ENCODE measurements at places on chromosomes 13 and 19.
A peak's percentile ranks its signal among the peaks of the same experiment; 100 is the strongest.

GRCh38 chr13:109275139-109275745 is 511.1 kb downstream of the IRS2 start:
- no peak for DNase-seq

- DNase-seq, result no peak
Measured at GRCh38 chr13:53460796-53461195, 432.2 kb downstream of the OLFM4 start.

- DNase-seq, result no peak
Measured at GRCh38 chr13:63208826-63209225, 1793.2 kb upstream of the PCDH20 start.

- DNase-seq, result no peak
Measured at GRCh38 chr13:77038907-77039480, 12.0 kb upstream of the FBXL3 start.

- DNase-seq, result no peak
Measured at GRCh38 chr13:23243066-23243465, 62.3 kb downstream of the SGCG start.

DNA sequence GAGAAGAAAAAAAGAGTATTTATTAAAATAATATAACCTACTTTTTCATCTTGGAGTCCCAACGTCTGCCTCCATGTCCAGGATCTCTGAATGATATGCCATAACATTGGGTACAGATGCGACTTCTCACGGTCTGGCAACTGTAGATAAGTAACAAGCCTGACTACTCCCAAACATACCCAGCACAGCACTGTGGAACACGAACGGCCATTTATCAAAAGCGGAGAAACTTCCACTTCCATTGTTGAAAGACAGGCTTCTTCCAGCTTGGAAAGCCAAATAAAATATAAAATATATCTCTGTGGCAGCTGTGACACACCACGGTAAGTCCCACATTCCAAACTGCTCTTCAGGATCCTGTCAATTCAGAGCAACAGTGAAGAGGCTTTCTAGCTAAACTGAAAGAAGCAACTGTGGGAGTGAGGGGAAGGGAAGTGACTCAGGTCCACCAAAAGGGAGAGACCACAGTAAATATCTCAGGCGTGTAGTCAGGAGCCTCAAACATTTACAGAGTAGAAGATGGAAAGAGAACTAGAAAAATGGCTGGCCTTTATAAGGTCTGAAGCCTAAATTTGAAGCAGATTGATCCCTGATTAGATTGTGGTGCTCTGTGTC is 331.7 kb downstream of the LIG4 start:
- no peak for DNase-seq

- DNase-seq, result peak; percentile 93
Measured at GRCh38 chr13:30114571-30115256, 192.6 kb downstream of the KATNAL1 start.

DNA sequence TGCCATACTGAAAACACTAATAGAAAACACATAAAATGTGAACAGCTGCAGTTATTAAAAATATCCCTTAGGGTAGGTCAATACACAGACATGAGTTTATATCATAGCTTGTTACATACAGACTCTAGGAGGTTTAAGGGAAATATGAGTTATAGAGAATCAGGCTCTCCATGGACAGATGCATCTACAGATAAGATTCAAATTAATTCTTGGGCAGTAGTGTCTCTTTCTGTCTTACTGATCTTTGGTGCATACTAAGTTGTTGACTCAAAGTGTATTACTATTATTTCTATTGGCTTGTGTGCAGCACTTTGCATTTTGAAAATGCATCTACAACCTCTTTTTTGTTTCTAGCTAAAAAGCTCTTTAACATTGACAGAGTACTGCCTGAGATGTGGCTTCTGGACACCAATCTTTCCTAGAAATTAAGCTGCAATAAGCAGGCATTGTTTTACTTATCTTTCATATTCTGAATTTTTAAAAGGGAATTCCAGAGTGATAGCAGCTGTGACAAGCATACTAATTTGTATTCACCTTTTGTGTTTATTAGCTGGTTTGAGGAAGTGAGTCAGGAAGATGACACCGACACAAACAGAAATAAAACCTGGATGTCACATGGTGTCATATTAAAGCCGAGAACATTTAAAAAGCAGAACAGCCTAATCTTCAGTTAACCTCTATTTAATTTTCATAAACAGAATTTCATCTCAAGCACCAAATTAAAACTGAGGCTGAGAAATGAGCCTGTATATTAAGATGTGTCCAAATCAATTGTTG is 399.0 kb downstream of the PCDH9 start:
- DNase-seq, result no peak

DNA sequence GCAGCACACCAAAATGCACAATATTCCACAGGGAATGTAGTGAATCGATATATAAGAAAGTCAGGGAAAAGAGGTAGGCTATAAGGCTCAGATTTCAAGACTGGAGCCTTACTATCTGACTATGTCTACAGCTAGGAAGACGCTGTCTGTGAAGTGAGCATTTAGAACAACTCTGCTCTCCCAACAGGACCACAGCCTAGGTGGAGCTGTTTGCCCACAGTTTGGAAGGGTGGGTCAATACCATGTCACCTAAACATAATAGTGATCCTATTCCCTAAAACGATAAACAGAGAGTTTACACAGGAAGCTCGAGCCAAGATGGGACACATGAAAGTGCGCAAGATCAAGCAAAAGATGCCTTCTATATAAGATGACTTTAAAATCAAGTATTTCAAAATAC is 2486.0 kb upstream of the PCDH20 start:
- no peak for DNase-seq

GRCh38 chr13:59024434-59024833 is 1139.3 kb downstream of the DIAPH3 start:
- DNase-seq, result no peak

DNA sequence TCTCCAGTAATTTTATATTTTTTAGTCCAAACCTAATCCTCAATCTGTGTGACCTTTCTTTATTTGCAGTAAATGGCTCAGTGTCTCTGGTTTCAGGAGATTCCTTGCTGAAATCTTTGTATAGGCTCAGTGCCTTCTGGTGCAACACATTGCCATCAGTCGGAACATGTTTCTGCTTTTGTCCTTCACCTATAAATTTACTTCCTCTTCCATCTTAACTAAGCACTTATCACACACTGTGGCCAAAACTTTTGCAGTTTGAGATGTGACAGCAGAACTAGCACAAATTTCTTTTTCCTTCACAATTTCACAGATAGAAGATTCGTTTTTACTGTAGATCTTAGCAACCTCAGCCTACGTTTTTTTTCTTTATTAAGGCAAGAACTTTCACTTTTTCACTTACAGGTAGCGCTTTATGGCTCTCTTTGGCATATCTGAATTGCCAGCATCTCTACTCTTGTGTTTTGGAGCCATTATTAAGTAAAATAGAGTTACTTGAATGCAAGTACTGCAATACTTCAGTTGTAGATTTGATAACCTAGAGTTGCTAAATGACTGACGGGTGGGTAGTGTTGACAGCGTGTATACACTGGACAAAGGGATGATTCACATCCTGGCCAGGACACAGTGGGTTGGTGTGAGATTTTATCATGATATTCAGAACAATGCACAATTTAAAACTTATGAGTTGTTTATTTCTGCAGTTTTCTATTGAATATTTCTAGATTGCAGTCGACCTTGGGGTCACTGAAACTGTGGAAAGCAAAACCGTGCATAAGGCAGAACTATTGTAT is 44.3 kb downstream of the NDFIP2 start:
- no peak for DNase-seq

GRCh38 chr19:58561373-58562121 is 3.1 kb upstream of the UBE2M start:
- DNase-seq, result no peak

- no peak for DNase-seq
Measured at GRCh38 chr13:111153977-111154332, 38.8 kb downstream of the ARHGEF7 start.

DNA sequence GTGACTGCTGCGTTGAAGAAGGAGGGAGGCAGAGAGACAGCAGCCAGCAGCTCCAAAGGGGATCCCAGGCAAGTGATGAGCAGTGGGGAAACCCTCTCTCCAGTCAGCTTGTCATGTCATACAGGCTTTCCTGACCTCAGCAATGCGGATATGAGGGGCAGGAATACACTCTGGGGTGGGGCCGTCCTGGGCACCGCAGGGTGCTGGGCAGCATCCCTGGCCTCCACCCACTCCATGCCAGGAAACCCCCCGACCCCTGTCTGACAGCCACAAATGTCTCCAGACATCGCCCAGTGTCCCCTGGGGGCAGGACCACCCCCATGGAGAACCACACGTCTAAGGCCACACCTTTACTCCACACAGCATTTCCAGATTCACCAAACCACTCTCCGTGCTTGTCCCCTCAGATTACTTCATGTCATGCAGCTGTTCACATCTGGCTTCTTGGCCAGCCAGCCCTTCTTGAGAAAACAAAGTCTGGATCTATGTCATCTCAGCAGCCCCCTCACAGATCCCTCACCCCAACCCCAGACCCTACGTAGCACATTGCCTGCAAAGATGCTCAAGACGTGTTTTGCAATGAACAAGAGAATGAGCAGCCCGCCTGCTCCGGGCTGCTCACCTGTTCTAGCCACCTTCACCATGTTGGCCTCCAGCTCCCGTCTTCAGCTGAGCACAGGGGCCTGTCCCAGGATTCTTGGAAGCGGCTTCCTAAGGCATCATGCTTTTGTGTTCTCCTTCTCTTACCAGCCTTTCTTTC is 46.5 kb downstream of the RFX2 start:
- no peak for DNase-seq

GRCh38 chr19:56309511-56310185 is 5.0 kb downstream of the ZSCAN5A start:
- DNase-seq, result peak; percentile 73

DNA sequence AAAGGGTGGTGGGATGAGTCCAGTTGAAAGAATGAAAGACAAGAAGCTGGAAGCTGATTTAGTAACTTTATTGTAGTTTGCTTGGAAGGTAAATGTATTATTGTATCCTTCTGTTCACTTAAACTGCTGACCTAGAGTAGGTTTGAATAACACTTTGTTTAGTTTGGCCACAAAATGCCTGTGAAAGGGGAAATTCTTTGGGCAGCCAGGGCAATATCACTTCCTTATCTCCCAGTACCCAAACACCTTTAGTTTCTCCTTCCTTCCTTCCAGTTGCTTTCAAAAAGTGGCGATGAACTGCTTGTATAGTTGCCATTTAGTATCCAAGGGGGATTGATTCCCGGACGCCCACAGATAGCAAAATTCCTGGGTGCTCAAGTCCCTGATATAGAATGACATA is 120.1 kb downstream of the PAN3 start:
- no peak for DNase-seq

DNA sequence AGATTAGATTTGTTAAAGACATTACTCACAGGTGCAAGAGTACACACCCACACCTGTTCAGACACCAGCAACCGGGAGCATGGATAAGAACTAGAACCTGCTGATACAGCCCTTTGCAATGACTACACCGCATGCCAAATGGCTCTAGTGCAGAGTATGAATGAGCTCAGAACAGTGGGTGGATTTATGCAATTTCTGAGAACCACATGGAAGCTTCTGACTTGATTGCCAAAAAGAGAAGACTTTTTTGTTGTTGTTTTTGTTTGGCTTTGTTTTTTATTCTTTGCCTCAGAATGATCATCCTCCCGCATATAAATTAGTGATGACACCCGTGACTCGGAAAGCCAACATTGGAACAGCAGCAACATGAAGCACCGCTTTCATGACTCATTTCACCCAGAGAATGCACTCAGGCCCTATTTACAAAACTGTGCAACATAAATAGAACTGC is 77.4 kb upstream of the LRCH1 start:
- DNase-seq, result no peak

DNA sequence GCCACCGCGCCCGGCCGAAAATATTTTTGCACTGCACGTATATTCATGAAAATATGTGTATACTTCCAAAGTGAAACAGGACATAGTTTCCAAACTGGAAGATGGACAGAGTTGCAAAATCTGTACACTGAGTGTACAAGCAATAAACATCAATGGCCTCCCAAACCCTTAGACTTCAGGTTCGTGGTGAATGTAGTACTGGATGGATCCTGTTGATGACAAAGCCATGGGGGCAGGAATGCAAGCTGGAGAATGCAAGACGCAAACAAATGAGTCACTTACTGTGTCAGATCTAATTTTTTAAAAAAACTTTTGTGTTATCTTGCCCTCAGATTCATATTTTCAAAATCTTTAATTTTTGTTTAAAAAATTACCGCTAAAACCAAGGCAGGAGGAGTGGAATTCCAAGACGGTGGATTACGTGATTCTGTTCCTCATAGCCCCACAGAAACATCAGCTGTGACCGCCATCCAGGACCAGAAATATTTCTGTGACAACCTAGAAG is 12.7 kb upstream of the LILRA2 start:
- DNase-seq, result no peak

DNA sequence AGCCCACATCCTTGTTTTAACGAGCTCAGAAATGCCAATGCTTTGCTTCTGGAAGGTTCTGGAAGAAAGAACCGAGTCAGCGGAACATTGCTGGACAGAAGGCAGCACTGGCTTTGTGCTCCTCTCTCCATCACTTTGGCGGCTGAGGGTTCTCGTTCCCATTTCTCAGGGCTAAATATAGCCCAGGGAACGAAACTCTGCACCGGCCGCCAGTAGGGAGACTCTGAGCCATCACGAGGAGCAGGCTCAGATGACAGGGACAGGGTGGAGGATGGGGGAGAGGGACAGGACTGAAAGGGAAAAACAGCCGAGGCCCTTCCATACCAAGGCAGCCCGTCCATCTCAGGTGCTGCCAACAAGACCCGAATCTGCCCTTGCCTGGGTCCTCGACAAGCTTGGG is 166.4 kb downstream of the CACNA1A start:
- DNase-seq, result no peak

DNA sequence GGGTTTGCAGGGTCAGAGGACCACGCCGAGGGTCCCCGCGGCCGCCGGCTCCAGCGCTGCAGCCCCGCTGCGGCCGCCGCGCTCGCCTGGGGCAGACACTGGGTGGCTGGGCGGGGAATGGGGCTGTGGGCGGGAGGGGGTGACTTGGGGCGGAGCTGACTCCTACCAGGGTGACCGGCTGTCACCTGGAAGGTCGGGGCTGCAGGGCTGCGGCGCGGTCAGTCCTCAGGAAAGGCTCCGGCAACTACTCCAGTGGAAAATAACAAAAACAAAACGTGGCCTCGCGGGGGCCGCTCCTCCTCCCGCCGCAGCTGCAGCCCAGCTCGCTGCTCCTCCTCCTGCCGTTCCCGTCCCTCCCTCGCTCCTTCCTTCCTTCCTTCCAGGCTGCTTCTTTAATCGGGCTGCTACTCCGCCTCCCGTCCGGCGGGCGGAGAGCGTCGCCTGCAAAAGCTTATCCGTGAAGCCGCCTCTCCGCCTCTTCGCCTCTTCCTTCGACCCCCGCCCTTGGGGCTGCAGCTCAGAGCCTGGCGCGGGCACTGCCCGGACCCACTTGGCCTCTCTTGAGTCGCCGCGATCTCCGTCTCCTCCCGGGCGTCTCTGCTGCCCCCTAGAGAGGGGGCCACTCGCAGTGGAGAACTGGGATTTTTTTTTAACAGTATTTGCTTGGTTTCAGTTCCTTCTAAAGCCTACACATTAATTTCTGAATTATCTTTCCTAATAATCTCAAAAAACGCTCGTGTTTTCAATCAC is at the start of gene TBC1D4:
Gene TBC1D4, minus strand, starts transcription at position 100 of the 750 bp plus-strand sequence. CDS start 402 bp downstream, outside the sequence.
- peak; percentile 87 for DNase-seq

GRCh38 chr13:63632321-63632720 is 2216.7 kb upstream of the PCDH20 start:
- DNase-seq, result no peak

- no peak for DNase-seq
Measured at GRCh38 chr13:66138172-66138811, 1091.8 kb downstream of the PCDH9 start.

All from type B pancreatic cell (in vitro differentiated cells).